Spinal cord (tissue), 10 donors: ENCODE measurements at places on chromosomes 3 and 15.

DNA sequence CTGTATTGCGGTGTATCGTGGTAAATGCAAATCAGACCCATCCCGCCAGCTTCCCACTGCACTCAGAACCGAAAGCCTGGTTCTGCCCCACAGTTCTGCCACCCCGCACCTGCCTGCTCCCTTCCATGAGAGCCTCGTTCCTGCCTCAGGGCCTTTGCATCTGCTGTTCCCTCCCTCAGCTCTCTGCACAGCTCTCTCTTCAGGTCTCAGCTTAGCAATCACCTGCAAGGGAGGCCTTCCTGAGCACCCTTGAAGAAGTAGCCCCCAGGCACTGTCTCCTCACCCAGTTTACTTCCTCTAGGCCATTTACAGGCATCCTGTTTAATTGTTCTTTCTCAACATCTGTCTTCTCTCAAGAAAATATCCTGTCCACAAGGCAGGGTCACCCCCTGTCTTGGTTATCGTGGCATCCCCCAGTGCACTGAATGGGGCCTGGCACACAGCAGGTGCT, 13.3 kb upstream of the IQSEC1 start:
- no peak for DNase-seq

DNA sequence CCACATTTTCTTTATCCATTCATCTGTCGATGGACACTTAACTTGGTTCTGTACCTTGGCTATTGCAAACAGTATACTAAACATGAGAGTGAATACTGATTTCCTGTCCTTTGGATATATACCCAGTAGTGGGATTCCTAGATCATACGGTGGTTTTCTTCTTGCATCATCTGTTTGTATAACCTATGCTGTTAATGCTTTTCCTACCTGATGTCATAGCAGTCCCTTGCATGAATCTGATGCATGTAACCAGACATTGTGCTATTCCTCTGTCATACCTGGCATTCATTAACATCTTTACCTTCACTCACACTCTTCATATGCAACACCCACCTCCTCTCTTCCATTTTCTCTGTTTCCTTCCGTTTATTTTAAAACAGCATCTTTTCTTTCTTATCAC, 185.2 kb downstream of the KLHL25 start:
- DNase-seq, result no peak

- DNase-seq, result no peak
These were observed 58.9 kb downstream of the MYO1E start for GRCh38 chr15:59313641-59314332.

GRCh38 chr3:142523921-142524566, 54.5 kb downstream of the ATR start:
- peak; percentile 1 for DNase-seq

- no peak for DNase-seq
These were observed 91.7 kb upstream of the PDZRN3 start for GRCh38 chr3:73716418-73716817.
